Heart left ventricle (tissue), 16 donors: ENCODE measurements at places on chromosomes 5 and 9. TPM values are rescaled to one million over a fixed set of nuclear protein-coding genes. Genes with fewer than 3 reads are reported as not detected.
A peak's percentile ranks its signal among the peaks of the same experiment; 100 is the strongest.

The MSMP gene
- polyA plus RNA-seq: not detected

The LSM11 gene
- 2.9 TPM for polyA plus RNA-seq

The GHR gene
- polyA plus RNA-seq: 9.4 TPM

The SLC26A2 gene
- 22.1 TPM for polyA plus RNA-seq

The WHRN gene
- polyA plus RNA-seq: 0.61 TPM

DNA sequence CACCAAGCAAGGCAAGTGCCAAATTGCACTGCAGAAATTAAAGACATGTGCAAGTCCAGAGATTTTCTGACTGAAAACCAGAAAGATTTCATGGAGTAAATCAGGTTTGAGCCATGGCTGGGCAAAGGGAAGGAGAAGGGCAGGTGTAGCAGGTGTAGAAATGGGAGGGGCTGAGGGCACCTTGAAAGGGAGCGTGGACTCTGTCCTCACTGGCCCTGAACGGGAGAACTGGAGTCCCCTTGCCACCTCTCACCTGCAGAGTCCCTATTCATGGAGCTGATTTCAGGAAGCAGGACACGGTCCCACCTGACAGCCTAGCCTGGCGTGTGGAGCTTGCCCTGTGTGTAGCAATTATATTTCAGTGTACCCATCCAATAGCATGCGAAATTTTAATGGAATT, 46.3 kb downstream of the UBE2QL1 start:
- no peak for DNase-seq

DNA sequence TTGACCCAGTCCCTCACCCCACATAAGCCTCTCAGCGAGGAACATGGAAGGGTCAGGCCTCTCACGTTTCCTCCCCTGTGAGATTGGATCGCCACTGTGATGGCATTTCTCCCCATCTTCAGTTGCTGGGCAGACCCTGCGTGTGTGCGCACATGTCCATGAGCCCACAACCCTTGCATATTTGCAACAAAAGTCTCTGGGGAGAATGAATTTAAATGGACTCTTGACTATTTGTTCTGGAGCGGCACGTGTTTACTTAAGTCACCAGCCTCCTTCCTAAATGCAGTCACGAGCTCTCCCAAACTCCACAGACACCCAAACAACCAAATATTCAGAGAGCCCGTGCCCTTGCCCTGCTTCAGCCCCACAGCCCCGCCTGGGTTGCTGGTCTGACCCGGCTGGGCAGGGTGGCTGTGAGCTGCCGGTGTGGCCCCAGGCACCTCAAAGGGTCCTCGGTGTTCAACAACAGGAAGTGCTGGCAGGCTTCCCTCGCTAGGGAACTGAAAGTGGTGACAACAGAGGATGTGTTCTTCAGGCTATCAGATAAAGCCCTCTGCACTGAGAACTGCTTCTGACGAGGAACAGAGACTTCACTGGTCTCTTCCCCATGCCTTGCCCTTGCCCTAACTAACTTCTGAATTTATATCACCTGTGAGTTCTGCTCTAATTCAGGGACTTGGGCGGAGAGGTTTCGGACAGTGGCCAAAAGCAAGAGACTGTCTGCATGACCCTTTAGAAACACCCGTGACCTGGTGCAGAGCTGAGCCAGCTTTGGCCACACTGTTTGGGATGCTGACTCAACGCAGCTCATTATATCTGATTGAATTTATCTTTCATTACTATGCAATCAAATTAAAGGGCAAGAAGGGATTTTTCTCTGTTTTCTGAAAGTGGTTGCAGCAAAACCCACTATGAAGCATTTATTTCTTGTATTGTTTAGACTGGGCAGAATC, 19.2 kb upstream of the CD180 start:
- DNase-seq: peak; percentile 92

- no peak for DNase-seq
These were observed 297.9 kb upstream of the PTGER4 start for GRCh38 chr5:40381676-40382363.

DNA sequence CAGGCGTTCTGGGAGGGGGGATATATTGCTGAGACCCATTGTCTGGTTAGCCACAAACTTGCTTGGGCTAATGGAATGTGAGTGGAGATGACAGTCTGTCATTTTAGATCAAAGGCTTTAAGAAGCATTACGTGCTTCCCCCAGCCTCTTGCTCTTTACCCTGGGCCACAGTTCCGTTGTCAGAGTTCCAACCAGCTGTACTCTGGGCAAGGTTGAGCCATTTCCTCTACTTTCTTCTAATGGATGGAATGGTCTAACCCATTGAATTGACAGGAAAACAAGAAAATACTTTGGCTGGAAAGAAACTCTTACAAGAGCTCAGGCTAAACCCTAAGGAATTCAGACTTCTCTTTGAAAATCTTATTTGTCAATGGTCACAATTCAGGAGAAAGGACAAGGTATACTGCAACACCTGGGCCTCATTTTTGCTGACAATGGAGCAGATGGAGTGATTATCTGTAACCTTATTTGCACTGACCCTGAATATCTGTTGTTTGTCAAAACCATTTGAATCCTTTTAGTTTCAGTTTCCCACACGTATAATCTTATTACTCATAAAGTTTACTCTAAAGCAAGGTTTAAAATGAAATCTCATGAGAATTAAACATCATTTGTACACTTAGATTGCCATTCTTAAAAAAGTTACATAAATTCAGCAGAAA, 231.4 kb downstream of the PDE4D start:
- no peak for DNase-seq

- no peak for DNase-seq
These were observed 45.9 kb upstream of the JAK2 start for GRCh38 chr9:4939118-4939561.

DNA sequence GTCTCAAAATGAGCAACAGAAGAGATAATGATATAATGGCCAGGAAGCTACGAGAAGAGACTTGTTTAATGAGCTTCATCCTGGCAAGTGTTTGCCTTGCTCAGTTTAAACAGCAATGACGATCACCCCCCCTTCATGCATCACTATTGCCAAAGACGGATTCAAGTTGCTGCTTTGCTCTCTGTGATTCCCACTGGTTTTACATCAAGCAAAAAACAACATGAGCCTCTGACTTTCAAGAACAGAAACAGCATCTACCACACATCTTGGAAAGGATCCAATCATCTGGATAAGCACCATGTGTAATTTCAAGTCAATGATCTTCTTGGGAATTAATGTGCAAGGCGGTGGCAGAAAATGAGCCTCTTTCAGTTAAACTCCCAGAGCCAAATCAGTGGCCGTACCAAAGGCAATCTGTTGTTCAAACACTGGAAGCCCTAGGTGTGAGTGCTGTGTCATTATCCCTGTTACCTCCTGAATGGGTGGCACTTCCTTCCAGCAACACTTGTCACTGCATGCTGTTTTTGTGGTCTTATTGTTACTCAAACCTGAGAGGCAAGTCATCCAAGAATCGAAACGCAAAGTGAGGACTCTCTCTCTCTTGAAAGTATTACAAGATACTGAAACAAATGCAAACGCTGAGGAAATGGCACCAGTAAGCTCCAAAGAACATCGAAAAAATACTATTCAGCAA, 72.8 kb downstream of the MED27 start:
- no peak for DNase-seq

GRCh38 chr9:123174887-123175518, 93.4 kb downstream of the STRBP start:
- no peak for DNase-seq

DNA sequence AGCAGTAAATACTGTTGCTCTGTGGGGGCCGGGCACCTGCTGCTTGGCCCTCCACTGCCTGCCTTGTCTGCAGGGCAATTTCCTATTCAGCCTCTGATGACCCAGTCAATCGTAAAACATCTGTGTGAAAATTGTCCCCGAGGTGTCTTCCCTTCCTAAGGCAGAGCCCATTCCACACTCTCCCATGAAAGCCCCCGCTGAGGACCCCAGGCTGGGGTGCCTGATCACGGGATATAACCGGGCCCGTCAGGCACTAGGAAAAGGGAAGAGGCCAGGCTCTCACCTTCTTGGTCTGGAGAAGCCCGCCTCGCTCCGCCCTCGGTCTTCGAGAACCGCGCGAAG, 27.2 kb upstream of the SCGB3A1 start:
- no peak for DNase-seq

DNA sequence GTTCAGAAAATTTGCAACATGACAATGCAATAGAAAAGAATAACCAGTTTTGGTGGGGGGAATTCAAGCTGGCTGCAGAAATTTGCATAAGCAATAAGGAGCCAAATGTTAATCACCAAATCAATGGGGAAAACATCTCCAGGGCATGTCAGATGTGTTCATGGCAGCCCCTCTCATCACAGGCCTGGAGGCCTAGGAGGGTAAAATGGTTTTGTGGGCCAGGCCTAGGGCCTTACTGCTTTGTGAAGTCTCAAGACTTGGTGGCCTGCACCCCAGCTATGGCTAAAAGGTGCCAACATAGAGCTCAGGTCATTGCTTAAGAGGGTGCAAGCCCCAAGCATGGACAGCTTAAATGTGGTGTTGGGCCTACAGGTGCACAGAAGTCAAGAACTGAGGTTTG, 29.7 kb upstream of the SLC36A1 start:
- no peak for DNase-seq

DNA sequence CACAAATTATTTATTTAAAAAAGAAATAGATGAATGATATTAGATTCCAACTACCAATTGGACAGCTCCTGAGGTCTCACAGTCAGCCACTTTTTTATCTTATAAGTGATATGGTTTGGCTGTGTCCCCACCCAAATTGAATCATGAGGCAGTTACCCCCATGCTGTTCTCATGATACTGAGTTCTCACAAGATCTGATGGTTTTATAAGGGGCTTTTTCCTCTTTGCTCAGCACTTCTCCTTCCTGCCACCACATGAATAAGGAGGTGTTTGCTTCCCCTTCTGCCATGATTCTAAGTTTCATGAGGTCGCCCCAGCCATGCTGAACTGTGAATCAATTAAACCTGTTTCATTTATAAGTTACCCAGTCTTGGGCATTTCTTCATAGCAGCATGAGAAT, 12.9 kb downstream of the NLN start:
- DNase-seq: no peak

DNA sequence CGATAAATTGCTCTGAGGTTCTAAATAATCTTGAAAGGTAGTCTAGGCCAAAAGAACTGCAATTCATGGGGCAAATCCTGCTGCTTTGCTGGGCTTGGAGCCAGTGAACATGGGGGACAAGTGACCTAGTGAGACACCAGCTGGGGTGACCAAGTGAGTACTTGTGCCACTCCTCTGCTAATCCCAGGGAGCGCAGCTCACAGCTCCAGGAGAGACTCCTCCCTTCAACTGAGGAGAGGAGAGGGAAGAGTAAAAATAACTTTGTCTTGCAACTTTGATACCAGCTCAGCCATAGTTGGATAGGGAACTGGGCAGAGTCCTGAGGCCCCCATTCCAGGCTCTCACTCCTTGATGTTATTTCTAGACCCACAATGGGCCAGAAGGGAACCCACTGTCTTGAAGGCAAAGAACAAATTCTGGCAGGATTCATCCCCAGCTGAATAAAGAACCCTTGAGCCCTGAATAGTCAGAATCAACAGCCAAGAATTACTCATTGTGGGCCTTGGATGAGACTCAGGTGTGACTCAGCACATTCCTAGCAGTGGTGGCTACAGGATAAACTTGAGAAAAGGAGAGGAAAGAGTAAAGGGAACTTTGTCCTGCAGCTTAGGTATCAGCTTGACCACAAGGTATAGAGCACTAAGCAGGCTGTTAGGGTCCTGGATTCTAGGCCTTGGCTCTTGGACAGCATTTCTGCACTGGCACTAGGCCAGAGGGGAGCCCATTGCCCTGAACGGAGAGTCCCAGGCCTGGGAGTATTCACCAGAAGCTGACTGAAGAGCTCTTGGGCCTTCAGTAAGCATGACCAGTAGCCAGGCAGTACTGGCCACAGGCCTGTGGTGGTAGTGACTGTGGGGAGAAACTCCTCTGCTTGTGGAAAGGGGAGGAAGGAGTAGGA, 288.3 kb upstream of the CDH18 start:
- no peak for DNase-seq

- DNase-seq: no peak
These were observed 699.4 kb upstream of the FAM174A start for GRCh38 chr5:99835791-99836190.

GRCh38 chr5:160092514-160092913, 26.7 kb downstream of the PWWP2A start:
- DNase-seq: no peak

DNA sequence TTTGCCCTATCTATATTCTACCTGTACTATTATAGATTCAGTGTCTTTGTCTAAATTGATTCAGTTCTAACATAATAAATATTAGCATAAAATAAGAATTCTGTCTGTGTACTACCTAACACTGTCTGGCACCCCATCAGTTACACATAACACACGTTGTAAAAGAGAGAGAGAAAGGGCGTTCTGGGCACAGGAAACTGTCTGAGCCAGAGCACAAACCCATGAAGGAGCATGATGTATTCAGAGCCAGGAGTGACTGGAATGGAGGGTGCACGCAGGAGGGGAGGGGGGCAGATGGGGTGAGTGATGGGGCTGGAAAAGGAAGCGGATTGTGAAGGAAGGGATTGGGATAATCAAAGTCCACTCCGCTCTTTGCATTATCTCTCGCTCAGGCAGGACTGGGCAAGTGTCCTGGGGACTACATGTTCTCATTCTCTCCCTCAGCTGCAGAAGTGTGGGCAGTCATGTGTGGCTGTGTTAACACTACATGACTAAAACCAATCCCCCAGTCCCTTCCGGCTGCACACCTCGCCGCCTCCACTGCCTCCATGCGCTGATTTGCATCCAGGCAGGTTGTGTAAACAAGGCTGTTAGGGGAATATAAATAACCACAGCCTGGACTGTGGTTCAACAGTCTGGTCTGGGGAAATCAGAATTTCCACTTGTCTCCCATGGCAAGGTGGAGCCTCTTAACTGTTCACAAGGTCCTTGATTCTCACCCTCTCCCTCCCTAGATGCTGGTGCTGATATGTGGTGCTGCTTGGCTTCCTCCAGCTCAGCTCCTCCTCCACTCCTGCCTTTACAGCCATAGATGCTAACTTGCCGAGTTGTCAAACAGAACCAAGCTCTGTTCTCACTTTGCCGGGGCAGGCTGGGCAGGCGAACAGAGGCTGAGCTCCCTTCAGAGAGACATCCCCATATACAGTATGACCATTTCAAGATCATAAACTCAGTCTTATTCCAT, 367.5 kb upstream of the BRINP1 start:
- DNase-seq: no peak

DNA sequence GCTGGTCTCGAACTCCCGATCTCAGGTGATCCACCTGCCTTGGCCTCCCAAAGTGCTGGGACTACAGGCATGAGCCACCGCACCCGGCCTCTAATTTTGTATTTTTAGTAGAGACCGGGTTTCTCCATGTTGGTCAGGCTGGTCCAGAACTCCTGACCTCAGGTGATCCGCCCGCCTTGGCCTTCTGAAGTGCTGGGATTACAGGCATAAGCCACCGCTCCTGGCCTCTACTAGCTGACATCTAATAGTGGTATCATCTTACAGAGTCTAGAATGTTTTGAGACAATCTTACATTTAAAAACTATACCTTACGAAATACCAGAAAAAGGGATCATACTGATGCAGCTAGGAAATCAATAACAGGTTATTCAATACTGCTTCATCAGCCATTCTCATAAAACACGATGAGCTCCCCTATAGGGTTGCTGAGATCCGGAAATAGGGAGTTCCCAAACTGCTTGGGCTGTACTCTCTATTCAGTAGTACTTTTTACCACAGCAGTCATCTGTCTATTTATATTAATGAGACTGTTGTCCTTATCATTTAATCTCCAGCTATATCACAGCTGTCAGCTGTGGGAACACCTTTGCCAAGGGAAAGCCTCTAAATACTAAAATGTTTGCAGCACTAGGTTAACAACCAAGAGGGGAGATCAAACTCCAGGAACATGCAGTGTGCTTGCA, 8.1 kb upstream of the UBE2D2 start:
- DNase-seq: no peak

- peak; percentile 37 for DNase-seq
These were observed 885 bp upstream of the MLLT3 start for GRCh38 chr9:20623021-20623747.

- no peak for DNase-seq
These were observed 116.5 kb downstream of the ANKRD55 start for GRCh38 chr5:56116599-56117141.
